ENCODE measurements at places on chromosomes 6 and 20.

- no peak for DNase-seq
These were observed 356.4 kb downstream of the CDH4 start for GRCh38 chr20:61608275-61609085.

DNA sequence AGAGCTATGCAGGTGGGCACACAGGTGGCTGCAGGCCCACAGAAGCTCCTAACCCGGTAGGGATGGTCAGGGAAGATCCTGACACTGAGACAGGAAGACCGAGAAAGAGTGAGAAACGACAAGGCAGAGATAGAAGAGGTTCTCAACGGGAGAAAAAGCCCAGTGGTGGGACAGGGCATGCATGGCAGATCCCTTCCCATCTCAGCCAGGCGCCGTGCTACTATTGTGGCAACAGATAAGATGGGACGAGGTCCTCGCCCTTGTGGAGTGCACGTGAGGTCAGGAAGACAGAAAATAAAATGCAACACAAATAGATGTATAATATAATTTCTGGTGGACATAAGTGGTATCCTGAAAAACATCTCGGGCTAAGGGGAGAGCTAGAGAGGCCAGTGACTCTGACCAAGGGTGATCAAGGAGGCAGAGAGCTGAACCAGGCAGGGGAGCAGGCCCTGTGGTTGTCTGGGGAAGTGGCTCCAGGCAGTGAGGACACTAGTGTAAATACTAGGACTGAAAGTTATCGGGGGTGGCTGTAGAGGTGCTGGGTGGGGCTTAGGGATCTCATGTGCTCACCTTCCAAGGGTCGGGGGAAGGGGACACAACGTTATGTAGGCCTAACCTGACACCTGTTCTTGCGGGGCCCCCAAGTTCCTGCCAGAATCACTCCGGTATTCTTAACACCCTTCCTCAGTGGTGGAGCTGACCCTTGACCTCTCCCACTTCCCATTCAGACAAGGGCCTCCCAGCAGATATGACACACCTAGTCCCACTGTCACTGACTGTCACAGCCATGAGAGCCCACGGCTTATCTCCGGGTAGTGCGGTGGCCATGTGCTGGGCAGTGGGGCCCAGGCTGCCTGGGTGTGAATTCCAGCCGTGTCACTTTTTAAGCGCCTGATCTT, 1.0 kb downstream of the SRXN1 start:
- no peak for DNase-seq

DNA sequence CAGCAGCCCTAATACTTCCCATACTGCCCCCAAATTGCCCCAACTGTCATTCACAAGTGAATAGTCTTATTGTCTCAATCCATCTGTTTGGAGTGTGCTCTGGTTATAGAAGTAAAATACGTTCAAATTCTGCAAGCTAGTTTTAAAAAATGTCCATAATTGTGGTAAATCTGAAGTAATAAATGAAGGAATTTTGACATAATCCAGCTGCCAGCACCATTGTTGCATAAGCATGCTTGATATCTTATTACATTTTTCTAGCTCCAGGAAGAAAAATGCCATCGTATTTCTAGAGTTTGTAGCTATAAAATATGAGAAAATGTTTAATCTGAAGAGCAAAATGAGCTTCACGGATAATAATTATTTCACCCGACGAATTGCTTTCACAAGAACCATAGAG, 664.7 kb downstream of the RFPL4B start:
- DNase-seq = no peak

- DNase-seq = no peak
These were observed 121.4 kb upstream of the CLDN20 start for GRCh38 chr6:155142168-155143028.

DNA sequence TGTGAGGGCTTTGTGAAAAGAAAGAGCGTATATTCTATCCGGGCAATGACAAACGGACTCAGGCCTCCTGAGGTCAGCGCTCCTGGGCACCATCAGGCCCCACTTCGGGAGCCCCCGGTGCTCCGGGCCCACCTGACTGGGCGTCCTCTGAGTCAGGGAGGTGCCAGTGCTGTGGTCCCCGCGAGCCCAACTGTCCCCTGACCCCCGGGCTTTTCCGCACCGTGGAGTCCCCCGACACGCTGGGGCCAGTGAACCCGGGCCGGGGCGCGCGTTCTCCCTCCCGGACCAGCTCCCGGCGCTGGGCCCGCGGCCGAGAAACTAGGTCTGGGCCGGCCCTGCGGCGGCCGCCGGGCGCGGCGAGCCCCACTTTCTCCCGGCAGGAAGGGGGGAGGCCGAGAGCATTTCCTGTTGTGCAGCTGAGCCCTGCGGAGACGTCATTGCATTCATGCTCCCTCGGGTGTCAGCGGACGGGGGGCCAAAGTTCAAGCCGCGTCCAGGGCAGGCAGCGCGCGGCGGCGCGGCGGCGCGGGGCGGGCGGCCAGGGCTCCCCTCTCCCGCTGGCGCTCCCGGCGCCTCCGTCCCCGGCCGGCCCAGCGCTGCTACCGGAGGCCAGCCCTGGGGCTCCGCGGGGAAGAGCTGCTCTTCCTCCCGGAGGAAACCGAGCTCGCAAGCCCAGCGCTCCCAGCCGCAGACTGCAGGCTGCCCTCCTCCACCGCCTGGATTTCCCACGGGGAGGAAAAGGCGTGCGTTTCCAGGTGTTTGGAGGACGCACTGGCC, 18.3 kb downstream of the HIVEP2 start:
- peak; percentile 66 for DNase-seq

- no peak for DNase-seq
These were observed 222.6 kb upstream of the QKI start for GRCh38 chr6:163191704-163192537.

DNA sequence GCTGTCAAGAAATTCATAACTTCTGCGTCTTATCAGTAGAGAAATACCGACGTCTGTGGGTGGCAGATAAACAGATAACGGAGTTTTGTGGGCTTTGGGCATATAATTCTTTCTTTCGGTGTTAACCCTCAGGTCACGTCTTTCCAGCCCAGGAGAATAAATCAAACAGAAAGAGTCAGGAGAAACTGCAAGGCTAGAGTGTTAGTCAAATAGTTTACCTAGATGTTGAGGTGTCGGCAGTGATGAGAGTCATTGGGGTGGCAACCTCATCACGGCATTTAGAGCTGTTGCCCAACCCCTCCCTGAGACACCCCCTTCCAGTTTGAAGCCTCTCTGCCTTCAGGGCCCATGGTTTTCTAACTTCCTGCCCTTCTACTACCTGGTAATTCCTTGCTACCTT, 49.5 kb downstream of the ADTRP start:
- peak; percentile 27 for DNase-seq

DNA sequence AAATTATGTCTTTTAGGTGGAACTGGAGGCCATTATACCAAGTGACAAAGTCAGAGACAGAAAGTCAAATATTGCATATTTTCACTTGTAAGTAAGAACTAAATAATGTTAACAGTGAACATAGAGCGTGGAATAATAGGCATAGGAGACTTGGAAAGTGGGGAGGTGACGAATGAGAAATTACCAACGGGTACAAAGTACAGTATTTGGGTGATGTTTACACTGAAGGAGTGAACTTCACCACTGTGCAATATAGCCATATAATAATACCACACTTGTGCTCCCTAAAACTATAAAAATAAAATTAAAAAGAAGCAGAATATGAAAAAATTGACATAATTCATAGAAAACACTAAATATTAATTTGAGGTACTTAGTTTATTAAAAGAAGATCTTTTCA, 14.9 kb downstream of the EYS start:
- no peak for DNase-seq

DNA sequence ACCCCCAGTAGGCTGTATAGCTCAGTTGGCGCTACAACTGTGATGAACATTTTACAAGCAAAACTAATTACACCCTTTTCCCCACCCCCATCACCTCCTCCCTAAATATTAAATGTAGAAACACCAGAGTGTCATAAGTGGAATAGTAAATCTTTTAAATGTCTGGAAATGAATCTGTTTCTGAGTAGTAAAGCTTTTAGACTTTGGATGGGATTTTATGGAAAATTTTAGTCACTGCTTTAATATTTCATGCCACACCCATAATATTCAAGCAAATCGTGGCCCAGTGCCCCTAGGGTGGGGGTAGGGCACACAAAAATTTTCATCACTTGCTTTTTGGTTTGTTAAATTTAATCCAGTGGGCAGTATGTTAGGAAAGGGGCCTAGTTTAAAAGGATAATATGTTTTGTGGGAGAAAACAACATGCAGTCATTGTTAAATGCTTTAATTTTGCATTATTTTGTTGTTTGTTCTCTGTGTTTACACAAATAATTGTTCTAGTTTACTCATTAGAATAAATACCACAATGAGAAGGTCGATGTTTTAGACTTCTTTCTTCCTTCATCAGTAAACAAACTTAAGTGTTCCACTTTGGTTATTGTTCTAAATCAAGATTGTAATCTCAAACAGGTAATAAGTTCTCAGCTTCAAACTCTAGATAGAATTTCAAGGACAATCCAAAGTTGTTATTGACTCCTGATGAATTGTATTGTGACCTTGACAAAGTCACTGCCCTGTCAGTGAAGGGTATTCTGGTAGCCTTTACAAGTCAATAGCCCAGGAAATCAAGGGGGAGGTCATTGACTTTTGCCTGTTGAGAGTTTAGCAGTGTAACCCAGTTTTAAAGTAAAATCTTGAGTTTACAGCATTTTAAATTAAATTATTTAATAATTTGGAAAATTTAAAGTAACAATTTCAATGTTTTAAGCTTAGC, 79.2 kb downstream of the CBFA2T2 start:
- DNase-seq = no peak

DNA sequence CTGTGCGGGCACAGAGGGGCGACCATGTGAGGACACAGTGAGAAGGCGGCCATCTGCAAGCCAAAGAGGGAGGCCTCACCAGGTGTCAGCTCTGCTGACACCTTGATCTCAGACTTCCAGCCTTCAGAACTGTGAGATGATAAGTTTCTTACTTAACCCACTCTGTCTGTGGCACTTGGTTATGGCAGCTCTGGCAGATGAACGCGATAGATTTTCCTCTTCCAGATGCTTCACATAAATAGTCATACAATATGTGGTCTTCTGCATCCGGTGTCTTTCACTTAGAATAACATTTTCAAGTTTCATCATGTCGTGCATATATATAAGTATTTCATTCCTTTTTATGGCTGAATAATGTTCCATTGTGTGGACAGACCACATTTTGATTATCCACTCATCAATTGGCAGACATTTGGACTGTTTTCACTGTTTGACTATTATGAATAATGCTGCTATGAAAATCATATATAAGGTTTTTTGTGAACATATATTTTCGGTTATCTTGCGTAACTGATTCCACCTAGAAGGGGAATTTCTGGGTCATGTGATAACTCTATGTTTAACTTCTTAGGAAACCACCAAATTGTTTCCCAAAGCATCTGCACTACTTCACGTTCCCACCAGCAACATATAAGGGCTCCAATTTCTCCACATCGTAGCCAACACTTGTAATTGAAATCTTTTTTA, 30.2 kb downstream of the PRR18 start:
- DNase-seq = no peak

DNA sequence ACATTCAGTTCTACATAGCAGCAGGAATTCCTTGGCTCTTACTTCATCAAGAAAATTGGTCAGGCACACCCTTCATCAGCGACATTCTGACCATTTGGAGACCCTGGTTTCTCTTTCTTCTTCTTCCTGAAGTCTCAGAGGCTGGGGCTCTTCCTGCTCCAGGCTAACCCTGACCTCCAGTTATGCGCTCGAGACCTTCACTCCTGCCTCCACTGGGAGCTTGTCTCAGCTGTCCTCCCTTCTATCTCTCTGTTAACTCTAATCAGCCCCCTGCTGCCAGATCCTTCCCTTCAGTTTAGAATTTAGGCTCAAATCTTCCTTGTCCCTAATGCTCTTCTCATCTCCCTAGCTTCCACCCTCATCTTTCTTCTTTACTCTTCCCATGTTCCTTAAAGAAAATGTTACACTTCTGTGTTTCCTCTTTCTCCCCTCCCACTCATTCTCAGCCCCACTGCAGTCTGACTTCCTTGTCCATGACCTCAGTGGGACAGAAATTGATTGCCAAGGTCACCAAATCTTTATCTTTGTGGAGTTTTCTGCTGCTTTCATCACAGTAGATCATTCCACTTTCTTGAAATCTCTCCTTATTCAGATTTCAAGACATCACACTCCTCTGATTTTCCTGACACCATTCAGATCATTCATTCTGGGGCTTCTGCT, 8.4 kb upstream of the HLA-DOA start:
- no peak for DNase-seq

GRCh38 chr6:13075141-13075845, 253.0 kb downstream of the TBC1D7 start:
- DNase-seq = no peak

GRCh38 chr20:49519777-49520359, 37.4 kb upstream of the KCNB1 start:
- no peak for DNase-seq

DNA sequence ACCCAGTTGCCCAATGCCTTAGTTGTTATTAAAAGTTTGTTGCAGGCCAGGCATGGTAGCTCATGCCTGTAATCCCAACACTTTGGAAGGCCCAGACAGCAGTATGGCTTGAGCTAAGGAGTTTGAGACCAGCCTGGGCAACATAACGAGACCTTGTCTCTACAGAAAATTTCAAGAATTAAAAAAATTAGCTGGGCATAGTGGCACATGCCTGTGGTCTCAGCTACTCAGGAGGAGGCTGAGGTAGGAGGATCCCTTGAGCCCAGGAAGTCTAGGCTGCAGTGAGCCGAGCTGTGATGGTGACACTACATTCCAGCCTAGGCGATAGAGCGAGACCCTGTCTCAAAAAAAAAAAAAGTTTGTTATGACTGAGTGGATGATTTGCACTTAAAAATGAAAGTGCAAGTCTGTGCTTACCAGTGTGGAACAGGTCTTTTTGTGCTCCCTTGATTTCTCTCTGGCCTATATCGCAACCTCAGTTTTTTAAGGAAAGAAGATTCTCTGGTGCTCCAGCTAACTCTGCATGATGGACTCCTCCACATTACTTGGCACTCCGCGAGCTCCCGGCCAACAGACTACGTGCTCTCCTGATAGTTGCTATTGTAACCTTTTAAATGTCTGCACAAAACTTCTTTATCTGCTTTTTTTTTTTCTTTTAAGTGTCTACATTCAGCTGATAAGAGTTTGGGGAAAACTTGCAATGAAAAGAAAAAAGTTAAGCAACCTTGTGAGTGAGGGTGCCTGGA, 22.1 kb downstream of the ZKSCAN3 start:
- DNase-seq = no peak

DNA sequence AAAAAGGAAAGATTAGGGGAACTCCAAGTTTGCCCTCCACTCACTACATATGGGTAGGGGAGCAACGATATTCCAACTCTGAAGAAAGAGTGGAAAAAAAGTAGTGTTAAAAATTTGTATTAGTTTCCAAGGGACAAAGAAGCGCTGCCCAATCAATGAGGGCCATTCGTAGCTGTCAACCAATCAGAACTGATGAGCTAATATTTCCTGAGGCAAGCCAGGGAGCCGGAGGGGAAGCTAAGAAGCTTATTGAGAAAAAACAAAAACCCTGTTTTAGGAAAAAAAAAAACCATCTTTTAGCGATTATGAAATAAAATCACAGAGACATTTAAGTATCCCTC, 59.5 kb downstream of the TRIM38 start:
- no peak for DNase-seq

GRCh38 chr6:70124882-70125545, 177.9 kb downstream of the COL9A1 start:
- no peak for DNase-seq

DNA sequence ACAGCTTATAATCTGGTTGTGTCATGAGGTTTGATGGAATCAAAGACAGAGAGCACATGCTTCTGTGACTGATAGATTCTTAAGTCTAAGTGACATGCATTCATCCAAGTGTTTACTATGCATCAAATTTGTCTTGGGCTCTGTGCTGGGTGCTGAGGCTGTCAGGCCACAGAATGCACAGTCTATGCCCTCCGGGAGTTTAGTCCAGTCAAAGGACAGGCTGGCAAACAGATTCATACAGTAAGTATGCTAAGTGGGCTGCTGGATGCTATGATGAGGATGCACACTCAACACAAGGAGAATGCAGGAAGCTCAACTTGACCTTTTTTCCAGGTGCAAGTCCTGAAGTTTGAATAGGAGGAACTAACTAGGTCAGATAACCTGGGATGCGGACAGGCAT, 146.7 kb downstream of the UST start:
- no peak for DNase-seq
